Endodermal cell (in vitro differentiated cells): ENCODE measurements at places on chromosomes 3 and 15.
A peak's percentile ranks its signal among the peaks of the same experiment; 100 is the strongest.

GRCh38 chr3:122533931-122534334 lies 19.2 kb upstream of the KPNA1 start:
- peak; percentile 61 for DNase-seq

GRCh38 chr3:87073496-87074145 lies 82.7 kb upstream of the VGLL3 start:
- no peak for DNase-seq

GRCh38 chr15:88013111-88013510 lies 243.4 kb downstream of the NTRK3 start:
- no peak for DNase-seq

DNA sequence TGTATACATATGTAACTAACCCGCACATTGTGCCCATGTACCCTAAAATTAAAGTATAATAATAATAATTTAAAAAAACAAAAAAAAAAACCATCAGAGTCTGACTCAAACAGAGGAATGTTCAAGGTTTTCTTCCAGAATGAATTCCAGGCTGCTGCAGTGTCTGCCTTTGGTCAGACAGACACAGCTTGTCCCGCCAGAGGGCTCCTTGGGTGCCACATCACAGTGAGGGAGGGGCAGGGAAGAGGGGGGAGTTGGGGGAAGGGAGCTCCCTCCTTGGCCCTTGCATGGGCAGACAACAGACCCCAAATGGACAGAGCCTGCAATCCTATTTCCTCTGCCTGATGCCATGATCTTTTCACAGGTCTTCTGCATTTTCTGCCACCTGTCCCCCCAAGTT lies 36.5 kb downstream of the ITGB5 start:
- DNase-seq: no peak

DNA sequence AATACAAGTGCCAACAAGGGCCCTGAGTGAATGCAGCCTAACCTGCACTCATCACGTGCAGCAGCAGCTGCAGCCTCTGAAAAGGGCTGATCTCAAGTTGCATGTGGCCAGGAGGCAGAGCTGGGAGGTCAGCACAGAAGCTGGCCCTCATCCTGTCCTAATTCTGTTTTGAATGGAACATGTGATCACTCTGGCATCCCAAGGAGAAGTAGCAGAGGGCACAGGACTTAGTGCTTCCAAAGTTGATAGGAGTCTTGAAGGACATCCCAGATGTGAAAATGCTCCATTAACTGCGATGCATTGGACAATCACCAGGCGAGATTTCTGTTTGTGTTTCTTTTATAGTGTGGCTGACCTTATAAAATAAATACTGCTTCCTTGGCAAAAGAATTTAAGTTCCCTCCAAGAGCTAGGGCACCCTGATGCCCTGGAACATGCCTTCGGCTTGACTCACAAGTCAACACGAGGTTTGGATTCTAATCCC lies 31.6 kb upstream of the STAG1 start:
- no peak for DNase-seq
